DMS153 (cell line): ENCODE measurements at places on chromosomes 3 and 15.

DNA sequence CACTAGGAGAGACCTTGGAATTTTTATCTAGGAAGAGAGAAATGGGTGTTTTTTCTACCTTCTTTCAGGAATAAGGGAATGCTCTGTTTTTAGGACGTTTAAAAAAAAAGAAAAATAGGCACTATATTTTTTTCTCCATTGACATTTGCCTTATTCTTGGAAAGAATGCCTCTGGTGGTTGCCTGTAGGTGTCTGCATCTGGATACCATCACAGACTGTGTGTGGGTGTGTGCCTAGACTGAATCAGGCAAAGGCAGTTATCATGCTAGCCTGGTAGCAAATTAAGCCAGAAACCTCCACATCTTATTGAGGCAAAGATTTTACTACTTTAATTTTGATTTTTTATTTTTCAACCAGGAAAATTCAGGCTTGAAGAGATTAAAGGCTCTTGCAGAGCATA, 513.6 kb upstream of the KCNMB2 start:
- DNase-seq = no peak

GRCh38 chr3:107068980-107069379, 308.3 kb upstream of the CCDC54 start:
- no peak for DNase-seq

GRCh38 chr3:72604328-72604727, 243.9 kb downstream of the SHQ1 start:
- DNase-seq = no peak

- DNase-seq = no peak
Observed at GRCh38 chr15:82018201-82018600, 27.6 kb downstream of the MEX3B start.

DNA sequence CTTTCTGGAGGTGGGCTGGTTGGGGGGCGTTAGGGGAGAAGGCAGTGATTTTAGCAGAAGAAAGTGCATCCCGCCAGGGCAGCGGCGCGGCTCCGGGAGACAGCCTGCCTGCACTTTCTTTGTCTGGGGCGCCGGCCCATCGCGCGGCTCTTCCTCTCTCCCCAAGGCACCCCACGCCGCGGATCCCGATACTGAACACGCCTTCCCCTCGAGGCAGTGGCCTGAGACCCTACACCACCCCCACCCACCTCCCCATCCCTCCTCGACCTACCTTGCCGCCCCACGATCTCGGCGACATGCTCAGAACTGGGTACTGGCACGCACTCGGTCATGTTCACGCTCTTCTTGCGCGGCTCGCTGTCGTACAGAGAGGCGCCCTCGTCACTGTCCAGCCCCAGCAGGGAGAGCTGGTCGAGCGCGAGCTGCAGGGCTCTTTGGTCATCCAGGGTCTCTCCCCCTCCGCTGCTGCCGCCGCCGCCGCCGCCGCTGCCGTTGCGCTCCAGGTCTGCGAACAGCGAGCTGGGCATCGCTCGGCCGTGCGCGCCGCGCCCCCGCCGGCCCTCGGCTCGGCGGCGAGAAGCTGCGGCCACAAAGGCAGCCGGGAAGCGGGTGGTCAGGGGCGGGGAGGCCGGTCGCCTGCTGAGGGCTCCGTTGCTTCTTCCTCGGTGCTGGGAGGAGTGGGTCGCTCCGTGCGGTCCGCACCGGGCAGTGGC, 483 bp downstream of the MEX3B start:
- no peak for DNase-seq

- no peak for DNase-seq
Observed at GRCh38 chr3:100538339-100538706, 45.9 kb downstream of the TMEM45A start.

DNA sequence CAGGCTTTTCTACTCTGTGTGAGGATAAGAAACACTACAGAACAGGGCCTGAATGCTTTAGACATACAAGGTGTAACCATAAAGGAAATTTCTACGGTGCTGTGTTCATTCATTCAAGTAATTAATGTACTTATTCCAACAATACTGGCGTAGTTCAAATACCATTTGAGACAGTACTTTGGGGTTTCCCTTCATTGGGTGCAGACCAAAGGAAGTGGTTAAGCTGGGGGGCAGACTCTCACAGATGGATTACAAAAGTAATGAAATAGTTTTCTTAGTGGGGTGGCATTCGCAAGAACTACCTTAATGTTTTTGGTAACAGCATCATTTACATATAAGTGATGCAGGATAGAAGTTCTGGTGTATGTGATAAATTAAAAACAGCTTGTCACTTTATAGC, 65.9 kb downstream of the BTD start:
- no peak for DNase-seq
